DMS79 (cell line): ENCODE measurements at places on chromosomes 7 and 10.

DNA sequence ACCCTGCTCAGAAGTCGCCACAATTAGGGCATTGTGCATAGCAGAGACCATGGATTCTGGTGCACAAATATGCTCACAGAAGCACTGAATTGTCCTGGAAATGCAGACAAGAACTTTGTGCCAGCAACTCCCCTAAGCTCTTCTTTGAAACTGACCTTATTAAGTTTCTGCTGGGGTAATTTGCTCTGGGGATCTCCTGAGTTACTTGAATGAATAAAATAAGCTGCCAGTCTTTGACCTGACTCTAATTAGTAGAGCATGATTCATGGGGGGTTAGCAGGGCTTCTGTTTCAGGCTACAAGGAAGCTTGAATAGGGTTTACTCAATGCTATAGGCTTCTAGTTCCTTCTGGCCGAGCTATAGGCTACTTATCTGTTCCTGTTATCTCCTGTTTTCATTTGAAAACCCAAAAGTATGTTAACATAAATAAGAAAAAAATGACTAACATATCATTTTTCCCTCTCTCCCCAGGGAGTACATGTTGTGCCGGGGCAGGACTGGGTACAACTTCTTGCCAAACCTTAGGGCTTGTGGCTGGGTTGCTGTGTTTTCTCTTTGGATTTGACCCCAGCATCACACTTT, 169.0 kb upstream of the TMEM229A start:
- DNase-seq, result no peak

GRCh38 chr7:138992052-138992531, 10.9 kb upstream of the KIAA1549 start:
- no peak for DNase-seq

DNA sequence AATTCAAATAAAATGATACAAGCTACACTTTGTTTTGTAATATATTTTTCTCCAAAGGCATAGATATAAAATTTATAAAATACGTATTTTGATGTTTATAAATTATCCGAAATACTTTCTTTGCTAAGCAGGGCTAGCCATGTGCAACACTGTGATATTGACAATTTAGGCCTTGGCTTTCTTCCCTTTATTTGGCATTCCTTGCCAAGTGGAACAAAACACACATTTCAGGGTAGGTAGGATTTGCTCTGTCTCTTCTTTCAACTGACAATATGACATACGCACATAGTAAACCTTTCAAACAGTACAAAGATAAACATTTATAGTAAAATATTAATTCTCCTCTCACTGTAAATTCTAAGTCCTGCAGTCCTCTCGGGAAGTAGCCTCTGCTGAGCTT, 103.3 kb upstream of the POT1 start:
- DNase-seq, result no peak

DNA sequence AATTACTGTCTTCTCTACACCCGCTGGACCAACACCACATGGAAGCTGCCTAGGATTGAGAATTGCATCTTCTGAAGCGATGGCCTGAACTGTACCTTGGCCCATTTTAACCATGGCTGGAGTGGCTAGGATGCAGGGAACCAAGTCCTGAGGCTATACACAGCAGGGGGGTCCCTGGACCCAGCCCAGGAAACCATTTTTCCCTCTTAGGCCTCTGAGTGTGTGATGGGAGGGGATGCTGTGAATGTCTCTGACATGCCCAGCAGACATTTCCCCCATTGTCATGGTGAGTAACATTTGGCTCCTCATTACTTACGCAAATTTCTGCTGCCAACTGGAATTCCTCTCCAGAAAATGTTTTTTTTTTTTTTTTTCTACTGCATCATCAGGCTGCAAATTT, 822.7 kb downstream of the PCDH15 start:
- DNase-seq, result no peak

DNA sequence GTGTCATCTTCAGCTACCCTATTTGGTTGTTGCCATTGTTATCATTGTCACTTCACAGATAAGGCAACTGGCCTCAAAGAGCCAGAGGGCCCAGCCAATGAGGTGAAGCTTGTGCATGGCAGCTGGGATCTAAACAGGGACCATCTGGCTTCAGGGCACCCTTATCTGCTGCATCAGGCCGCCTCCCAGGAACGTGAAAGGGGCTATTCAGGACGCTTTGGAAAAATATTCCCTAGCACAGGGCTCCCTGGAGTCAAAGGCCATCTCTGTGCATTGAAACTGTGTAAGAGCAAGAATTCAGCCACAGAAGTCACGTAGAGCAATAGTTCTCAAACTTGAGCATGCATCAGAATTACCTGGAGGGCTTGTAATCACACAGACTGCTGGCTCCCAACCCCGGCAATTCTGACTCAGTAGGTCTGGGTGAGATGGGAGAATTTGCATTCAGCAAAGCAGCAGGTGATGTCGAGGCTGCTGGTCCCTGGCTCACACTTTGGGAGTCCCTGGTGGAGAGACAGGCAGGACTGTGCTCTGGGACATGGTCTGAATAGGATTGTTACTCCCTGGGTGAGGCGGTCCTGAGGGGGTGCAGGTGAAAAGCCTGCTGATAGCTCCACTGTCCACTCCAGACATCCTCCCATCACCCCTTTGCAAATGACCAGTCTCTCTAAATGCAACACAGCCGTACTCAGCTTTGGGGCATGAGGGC, 21.5 kb upstream of the PLEKHA1 start:
- DNase-seq, result no peak

- peak; percentile 17 for DNase-seq
Measured at GRCh38 chr7:1432411-1433082, 26.7 kb downstream of the MICALL2 start.

DNA sequence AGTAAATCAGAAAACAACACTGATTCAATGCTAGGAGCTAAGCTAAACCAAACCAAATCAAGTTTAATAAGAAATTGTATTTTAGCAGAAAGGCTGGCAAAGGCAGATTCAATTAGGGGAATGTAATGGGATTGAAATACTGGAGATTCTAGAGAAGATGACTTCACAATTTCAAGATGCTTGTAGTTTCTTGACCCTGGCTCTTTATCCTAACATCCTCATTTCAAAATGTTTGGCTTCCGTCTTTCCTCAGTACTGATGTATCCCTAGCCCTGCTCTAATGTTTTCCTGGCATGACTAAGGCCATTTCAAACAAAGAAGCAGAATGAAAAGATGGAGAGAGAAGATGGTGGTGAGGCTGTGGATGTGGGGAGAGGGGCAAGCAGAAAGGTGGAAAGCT, 2.7 kb upstream of the JCAD start:
- DNase-seq, result no peak

GRCh38 chr7:25347360-25348066, 119.2 kb upstream of the NPVF start:
- DNase-seq, result no peak

DNA sequence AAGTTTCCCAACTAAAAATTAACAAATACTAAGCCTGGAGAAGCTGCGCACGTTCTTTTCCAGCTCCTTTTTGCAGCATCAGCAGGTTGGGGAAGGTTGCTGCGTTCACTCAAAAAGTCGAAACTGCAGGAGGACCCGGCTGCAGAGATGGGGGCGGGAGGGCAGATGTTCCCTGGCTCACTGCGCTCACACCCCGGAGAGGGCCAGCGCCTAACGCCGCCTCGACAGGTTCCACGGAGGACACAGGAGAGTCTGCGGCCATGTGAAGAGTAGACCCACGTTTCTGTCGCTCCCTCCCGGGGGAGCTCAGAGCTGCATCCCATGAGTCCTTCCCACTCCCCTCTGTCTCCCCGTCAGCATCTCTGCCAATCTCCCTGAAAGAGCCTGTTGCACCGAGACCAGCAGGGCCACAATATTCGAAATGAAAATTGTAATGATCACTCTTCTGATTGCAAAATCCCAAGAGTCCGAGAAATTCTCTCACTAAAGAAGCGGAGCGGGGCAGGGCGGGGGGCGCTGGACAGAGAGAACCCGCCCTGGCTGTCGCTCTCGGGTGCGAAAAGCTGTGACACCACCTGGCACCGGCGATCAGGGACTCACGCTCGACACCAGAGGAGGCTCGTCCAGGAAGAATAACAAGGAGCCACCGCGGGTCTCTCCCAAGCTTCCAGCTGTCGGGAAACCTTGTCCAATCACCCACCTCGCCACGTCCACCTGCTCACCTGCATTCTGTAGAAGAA, 131.5 kb upstream of the PFKP start:
- no peak for DNase-seq

GRCh38 chr10:93368210-93368609, 113.9 kb downstream of the MYOF start:
- no peak for DNase-seq

- DNase-seq, result no peak
Measured at GRCh38 chr10:101436302-101436701, 82.3 kb downstream of the BTRC start.

DNA sequence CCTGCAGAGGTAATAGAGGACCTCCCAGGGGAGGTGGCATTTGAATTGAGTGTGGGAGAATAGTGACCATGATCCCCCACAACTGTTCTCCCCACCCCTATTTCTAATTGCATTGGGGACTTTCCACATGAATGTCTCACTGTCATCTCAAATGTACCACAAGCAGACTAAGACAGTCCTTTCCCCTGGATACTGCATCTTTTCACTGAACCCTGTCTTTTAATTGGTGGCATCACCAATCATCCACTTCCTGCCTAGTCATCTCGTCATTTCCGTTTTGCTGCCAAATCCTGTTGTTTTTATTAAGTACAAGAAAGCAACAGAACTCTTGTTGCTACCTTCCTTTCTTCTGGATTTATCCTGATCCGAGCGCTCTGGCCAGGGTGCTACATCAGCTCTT, 120.3 kb downstream of the NRP1 start:
- no peak for DNase-seq

DNA sequence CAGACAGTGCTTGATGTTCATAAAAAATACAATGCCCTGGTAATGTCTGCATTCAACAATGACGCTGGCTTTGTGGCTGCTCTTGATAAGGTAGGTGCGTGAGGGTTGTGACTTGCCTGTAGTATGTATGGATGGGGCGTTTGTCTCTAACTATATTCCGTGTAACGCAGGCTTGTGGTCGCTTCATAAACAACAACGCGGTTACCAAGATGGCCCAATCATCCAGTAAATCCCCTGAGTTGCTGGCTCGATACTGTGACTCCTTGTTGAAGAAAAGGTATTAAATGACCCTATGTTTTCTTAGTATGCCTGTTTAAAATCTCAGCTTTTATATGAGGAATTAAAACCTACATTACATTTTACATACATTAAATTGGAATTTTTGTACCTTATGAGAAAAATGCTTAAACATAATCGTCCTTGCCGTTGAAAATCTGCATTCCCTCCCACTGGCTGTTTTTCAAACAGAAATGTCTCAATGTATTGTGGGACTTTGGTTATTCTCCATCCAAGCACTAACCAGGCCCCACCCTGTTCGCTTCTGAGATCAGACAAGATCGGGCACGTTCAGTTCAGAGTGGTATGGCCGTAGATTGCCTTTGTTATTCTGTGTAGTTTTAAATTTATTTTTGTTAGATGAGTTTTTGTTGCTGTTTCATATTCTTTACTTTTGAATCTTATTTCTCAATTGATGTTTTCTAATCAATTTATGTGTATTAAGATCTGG, 85.3 kb downstream of the CUL1 start:
- no peak for DNase-seq

GRCh38 chr7:53218730-53219504, 183.5 kb downstream of the POM121L12 start:
- no peak for DNase-seq
